A172 (cell line): ENCODE measurements at places on chromosomes 12 and 14. TPM values are rescaled to one million over a fixed set of nuclear protein-coding genes. Genes with fewer than 3 reads are reported as not detected.

Gene RND1
- 0.12 and 0.24 TPM in 2 replicates for total RNA-seq

Gene GLT8D2
- 2.7 and 3.3 TPM in 2 replicates for total RNA-seq

Gene SDR9C7
- 0.12 TPM in 1 of 2 replicates, not detected in the other for total RNA-seq

Gene RARG
- 19.2 and 25.0 TPM in 2 replicates for total RNA-seq

Gene AQP2
- not detected in 2 replicates for total RNA-seq
